ENCODE measurements at places on chromosomes 4 and X.

DNA sequence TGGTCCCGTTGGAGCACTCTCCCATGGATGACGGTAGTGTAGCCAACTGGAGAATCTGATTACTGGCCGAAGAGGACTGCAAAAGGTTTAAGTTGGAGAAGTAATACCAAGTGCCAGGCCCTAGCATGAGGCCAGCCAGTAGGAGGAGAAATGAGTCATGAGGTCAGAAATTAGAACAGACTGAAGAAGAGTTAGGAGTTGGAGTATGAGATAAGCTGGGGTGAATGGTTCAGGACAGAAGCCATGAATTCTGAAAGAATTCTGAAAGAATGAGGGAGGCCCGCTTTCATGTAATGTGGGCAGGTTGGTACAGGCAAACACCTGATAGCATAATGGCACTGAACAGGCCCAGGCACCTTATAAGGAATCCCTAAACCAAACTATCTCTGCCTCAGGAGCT, 18.4 kb upstream of the STK26 start:
- DNase-seq, result peak; percentile 87

DNA sequence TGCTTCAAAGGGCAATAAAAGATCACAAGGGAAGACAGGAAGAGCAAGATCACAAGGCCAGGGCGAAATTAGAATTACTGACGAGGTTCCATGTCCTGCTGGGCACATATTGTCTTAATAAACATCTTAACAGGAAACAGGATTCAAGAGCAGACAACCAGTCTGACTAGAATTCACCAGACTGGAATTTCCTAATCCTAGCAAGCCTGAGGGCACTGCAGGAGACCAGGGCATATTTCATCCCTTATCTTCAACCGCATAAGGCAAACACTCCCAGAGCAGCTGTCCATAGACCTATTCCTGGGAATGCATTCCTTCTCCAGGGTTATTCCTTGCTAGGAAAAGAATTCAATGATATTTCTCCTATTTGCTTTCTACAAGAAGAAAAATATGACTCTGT, 12.4 kb upstream of the TDO2 start:
- peak; percentile 4 for DNase-seq

- no peak for DNase-seq
These were observed 110.9 kb downstream of the HDAC8 start for GRCh38 chrX:72461766-72462165.

DNA sequence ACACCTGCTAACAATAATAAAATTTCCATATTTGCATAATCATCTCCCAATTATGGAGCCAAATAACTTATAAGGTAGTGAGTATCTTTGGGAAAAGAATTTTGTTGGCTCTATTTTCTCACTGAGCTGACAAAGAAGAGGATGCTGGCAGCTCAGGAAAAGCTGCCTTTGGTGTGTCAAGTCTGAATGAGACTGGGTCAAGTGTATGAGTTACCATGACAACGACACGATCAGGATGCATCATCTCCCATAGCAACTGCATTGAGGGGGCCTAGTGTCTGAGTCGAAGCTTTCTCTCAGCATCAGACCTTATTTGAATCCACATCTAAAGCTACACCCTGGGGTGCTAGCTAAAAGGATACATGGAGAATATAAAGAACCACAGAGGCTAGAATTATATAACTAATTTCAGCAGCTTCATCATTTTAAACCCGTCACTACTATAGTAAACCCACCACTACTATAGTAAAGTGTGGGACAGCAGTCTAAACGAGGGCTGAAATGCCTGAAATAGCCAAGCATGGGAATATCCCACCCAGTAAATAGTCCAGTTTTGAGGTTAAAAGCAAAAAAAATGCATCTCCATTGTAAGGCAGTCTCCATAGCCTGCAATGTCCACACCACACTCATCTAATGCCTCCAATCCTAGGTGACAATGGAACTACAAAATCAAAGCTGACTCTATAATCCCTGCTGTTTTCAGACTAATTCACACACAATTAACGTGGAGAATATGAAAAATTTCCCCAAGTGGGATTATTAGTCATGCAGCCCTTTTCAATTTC, 16.0 kb downstream of the GSPT2 start:
- DNase-seq, result no peak

GRCh38 chr4:8840006-8840793, 31.4 kb downstream of the HMX1 start:
- DNase-seq, result no peak

DNA sequence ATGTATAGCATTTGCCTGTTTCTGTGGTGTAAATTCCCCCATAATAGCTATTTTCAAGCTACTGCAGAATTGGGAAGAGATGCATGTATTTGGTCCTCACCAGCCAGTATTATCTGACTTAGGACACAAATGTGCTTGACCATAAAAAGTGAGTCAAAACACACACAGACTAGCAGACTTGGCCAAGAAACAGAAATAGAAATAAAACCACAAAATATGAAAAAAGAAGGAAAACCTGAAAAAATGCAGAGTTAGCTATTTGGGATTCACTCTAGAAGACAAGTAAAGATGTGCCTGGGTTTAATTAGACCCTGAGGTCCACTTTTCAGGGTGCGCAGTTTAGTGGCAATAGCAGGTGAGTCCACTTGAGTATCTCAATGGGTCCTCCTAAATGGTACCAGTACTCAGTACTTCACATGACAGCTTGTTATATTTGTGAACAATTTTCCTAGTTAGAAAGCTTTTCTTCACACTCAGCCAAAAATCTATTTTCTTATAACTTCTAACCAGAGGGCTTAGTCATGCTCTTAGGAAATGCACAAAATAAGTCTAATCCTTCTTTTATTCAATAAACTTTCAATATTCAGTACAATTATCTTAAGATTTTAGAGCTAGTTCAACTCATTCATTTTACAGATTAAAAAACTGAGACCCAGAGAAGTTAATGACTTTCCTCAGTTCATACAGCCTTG, 108.7 kb upstream of the JADE1 start:
- DNase-seq, result no peak
